ENCODE measurements at places on chromosomes 5 and 9.

- no peak for DNase-seq
Measured at GRCh38 chr5:159409801-159410200, 79.5 kb upstream of the IL12B start.

DNA sequence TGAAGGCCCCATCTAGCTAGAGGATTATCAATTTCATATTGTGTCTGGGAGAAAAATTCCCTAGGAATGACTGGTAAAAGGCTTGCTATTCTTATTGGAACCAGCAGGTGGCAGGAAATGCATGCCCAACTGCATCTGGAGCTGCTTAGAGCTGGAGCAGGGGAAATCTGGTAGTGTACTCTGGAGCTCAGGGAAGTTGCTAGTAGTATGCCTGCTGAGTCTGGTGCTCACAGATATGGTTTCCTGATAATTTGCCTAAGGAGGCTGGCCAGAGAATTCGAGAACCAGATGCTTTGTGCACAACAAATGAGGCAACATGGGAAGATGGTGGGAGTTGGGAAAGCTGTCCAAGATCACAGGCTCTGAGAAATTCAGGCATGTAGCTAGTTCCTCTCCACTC, 53.7 kb downstream of the G3BP1 start:
- peak; percentile 67 for DNase-seq

DNA sequence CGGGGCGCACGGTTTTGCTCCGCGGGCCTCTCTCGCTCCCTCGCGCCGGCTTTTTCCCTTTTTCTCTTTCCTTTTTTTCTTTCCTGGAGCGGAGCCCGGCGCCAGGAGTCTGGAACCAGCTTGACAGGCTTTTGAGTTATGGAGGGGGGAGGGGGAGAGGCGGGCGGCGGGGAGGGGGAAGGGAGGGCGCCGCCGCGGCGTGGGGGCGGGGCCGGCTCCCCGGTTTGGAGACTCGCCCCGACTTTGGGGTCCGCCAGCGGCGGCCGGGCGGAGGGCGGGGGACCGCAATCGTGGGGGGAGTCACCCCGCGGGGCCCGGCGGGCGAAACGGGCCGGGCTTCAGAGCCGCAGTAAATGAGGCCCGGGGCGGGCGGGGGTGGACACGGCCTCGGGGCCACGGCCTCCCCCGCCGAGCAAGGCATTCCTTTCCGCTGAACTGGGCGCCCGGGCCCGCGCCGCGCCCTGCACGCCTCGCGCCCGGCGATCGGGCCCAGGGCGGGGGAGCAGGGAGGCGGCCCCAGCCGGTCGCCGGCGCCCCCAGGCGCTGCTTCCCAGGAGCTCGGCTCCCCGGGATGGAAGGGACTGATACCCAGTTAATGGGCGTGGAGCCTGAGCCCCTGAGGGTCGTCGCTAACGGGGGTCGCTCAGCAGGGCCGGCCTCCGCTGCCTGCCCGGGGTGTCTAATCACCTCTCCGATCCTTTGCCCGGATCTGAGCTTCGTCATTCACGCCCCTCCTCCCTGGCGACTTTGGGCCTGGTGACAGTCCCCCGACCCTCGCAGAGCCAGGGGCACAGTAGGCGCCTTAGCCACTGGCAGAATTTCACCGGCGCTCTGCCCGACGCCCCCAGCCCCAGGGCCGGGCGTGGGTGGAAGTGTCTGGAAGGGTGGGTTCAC, 138.1 kb downstream of the C9orf50 start:
- no peak for DNase-seq

GRCh38 chr5:178630475-178630930, 3.7 kb upstream of the CLK4 start:
- DNase-seq: no peak

DNA sequence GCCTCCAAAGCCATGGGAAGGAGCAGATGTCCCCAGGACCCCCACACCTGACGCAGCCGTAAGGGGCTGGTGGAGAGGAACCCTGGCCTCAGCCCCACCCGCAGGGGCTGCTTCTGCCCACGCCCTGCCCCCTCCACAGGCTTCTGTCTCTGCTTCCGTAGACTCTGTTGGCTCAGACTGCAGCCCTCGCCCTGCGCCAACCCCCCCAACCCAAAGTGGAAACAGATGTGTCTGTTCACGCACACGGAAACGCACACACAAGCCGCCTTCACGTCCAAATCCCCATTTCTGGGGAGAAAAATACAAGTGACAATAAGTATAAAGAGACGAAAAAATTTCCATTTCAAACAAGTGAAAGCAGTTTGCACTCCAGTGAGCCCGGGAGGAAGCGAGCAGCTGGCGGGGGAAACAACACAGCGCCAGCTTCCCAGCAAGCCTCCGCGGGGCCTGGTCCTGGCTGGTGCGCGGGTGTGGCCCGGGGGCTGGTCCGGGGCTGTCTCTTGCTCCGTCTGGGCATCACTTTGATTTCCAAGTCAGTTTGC, 32.6 kb upstream of the RXRA start:
- DNase-seq: no peak

DNA sequence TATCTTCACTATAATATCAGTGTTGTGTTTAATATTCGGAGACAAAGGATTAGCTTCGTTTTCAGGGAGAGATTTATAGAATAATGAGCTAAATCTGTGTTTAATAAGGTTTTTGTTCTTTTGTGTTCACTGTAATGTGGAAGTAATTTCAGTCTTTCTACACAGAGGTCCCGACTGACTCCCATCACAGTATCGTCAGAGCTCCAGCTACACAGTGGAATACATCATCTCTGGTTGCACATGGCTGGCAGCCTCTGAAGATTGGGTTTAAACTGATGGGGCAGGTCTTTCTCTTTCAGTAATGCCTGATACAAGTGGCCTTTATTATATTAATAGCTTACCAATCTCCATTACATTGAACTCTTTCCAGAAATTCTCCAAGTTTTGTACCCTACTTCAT, 736.7 kb upstream of the RIOK2 start:
- no peak for DNase-seq

DNA sequence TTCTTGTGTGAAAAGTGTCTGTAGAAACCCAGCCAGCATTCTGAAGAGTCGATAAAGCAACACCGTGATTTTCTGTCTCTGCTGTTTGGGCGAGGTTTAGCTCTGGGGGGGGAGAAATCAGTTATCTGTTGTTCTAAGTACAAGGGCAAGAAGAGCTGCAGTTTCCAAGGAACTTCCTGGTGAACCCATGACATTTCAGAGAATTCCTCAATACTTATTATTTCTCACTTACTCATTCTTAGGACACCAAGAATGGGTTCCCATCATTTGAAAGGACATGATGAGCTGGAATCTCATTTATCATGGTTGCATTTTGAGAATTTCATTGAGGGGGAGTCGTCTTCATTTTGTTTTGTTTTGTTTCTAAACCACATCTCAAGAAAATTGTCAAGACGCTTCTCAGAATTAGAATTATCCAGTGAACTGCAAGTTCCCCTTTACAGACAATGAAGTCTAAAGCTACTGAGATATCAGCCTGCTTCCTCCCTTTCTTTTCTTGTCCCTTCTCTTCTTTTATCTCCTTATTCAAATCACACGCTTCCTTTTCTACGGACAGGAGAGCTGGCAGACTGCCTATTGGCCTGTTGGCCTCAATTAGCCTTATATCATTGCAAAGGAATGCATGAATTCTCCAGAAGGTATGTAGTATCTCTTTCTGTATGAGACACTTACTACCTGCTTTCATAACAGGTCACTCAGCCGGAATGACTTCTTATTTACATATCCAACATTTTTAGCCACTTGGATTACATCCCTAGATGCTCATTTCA, 53.7 kb downstream of the ZNF462 start:
- no peak for DNase-seq

- no peak for DNase-seq
Measured at GRCh38 chr5:127011961-127012644, 18.3 kb downstream of the MARCHF3 start.

DNA sequence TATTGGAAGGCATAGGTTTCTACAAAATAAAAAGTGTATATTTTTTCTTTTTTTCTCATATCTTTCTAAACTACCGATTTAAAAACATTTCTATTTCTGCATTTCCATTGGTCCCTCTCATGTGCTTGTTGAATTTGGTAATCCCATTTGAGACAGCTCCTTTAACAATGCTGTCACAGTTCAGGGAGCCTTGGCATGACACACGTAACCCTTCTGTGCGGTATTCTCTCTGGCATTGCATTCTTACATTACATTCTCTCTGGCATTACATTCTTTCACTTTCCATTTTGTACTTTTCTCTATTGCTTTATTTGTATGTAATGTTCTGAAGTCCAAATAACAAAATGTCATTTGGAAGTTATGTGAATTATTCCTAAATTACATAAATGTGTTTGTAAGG, 150.7 kb upstream of the RASGRF2 start:
- no peak for DNase-seq

- no peak for DNase-seq
Measured at GRCh38 chr9:109781541-109782197, 1.7 kb downstream of the PALM2AKAP2 start.

DNA sequence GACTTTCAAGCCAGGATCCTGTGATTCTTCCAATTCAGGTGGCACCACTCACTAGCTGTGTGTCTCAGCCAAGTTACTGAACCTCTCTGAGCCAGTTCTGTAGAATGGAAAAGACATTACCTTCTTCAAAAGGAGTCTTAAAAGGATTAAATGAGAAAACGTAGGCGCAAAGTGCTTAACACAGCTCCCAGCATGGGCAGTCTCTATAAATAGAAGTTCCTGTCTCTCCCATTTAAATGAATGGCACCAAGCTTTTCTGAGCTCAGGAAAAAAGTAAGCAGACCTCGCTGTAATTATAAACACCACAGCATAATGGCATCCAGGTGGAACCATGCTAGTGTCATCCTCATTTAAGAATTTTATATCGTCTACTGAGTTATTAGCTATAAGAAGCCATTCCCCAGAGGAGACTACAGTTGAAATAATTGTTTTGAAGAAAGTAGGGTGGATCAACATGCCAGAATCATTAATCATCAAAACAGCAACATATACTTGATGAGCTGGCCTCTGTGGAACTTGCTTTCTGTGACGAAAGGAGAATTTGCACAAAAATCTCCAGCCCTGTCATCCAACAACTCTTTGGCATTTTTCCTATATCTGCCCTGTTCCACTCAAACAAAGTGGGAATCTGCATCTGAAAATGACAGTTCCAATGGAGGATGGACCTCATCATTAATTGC, 188.9 kb downstream of the SPOCK1 start:
- DNase-seq: no peak

DNA sequence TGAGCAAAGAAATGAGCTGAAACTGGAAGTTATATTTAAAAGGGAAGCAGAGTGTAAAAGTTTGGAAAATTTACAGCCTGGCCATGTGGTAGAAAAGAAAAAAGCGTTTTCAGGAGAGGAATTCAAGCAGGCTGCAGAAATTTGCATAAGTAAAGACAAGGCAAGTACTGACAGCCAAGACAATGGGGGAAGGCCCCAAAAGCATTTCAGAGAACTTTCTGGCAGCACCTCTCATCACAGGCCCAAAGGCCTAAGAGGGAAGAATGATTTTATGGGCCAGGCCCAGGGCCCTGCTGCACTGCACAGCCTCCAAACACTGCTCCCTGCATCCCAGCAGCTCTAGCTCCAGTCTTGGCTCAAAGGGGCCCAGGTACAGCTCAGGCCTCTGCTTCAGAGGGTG, 169.7 kb downstream of the GLIS3 start:
- no peak for DNase-seq

GRCh38 chr5:100683881-100684280, 148.7 kb downstream of the FAM174A start:
- DNase-seq: no peak

GRCh38 chr5:99835791-99836190, 699.4 kb upstream of the FAM174A start:
- no peak for DNase-seq

DNA sequence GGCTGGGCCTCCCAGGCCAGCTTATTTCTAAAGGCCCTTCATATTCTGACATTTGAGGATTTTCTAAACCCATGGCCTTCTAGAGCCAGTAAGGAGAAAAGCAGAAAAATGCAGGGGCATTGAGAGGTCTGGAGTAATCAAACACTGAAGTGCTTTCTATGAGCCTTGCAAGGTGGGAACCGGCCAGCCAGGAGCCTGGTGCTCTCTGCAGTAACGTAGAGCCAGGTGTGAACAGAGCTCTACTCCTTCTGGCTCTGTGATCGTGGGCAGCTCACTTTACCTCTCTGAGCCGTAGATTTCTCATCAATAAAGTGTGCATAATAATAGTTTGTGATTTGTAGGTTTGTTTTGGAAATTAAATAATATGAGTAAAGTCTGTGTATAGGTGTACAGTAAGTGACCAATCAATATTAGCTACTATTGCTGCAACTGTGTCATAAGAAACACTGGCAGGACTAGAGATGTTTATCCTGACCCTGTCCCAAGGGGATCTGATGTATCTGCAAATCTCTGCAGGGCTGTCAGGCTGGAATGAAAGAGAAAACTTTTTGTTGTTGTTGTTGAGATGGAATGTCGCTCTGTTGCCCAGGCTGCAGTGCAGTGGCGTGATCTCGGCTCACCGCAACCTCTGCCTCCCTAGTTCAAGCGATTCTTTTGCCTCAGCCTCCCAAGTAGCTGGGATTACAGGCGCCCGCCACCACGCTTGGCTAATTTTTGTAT, 2.7 kb downstream of the SYNPO start:
- DNase-seq: no peak

- DNase-seq: no peak
Measured at GRCh38 chr5:147361441-147362175, 126.8 kb downstream of the STK32A start.

DNA sequence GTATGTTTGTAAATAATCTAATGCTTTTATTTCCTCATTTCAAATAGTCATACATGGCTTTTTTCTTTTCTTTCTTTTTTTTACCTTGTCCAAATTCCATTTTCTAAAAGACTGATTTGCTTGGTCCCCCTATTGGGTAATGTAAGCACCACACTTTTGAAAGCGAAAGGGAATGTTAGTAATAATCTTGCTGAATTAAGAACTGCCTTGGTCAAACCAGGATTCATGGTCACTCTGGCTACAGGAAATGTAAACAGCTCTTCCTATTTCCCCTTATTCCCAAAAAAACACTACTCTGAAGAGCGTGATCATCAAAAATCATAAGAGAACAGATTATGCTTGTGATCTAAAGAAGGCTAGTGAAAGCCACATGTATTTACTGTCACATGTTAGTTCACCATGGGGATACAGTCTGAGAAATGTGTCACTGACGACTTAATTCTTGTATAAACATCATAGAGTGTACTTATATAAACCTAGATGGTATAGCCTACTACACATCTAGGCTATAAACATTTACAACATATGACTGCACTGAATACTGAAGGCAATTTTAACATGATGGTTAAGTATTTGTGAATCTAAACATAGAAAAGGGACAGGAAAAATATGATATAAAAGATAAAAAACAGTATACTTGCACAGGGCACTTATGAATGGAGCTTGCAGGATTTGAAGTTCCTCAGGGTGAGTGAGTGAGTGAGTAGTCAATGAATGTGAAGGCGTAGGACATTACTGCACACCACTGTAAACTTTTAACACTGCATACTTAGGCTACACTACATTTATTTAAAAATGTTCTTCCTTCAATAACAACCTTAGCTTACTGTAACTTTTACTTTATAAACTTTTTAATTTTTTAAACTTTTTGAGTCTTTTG, 75.3 kb downstream of the HMGCR start:
- DNase-seq: no peak

GRCh38 chr5:7478459-7478858, 82.5 kb downstream of the ADCY2 start:
- peak; percentile 70 for DNase-seq
